Myocyte (in vitro differentiated cells): ENCODE measurements at places on chromosomes 4 and X. TPM values are rescaled to one million over a fixed set of nuclear protein-coding genes. Genes with fewer than 3 reads are reported as not detected.
A peak's percentile ranks its signal among the peaks of the same experiment; 100 is the strongest.

GRCh38 chrX:133321451-133321850, 93.8 kb downstream of the GPC4 start:
- DNase-seq = peak; percentile 1

- DNase-seq = no peak
These were observed 37.9 kb downstream of the EREG start for GRCh38 chr4:74402692-74403456.

DNA sequence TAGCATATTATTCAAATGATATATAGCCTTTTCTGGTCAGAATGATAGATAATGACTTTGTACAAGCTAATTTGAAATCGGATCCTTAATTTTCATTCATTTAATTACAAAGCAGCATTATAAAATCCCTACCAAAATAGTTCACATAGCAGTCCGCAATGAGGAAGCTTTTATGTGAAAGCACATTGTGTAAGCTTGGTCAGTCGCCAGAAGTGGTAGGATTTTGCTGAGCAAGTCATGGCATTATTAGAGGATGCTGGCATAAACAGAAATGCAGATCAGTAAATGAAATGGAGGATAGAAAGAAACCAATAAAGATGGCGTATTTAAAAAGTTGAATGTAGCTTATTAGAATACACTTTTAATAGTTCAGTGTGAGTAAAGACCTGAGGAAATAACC, 93.2 kb upstream of the DIAPH2 start:
- no peak for DNase-seq

GRCh38 chr4:37477126-37477525, 209.1 kb downstream of the RELL1 start:
- no peak for DNase-seq

DNA sequence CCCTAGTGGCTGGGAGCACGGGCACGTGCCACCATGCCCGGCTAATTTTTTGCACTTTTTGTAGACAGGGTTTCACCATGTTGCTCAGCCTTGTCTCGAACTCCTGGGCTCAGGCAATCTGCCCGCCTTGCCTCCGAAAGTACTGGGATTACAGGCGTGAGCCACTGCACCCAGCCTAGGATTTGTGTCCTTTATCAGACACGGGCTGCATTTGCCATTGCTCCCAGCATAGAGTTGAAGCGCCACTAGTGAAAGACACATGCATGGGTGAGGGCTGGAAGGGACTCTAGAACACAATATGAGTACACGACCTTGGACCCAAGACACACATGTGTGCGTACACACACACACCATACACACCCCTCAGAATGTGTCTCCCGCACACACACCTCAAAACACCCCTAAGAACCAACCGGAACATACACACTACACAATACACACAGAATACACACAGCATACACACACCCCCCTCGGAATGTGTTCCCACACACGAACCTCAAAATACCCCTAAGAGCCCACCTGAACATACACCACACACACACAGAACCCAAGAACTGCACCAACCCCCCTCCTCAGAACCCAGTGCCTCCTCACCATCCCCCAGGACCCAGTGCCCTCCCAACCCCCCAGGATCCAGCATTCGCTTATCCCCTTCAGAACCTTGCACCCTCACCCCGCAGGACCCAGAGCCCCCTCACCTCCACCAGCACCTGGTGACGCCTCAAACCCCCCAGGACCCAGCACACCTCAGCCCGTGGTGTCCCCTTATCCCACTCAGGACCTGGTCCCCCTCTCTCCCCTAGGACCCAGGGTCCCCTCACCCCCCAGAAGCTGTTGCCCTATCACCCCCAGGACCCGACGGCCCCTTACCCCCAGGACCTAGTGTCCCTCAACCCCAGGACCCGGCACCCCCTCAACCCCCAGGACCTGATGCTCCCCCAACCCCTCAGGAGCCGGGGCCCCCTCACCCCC, 1.0 kb downstream of the TNIP2 start:
- DNase-seq = no peak

- DNase-seq = no peak
These were observed 280.1 kb upstream of the ZFP42 start for GRCh38 chr4:187715466-187715865.

- no peak for DNase-seq
These were observed 77.4 kb upstream of the PPARGC1A start for GRCh38 chr4:23967281-23967680.

FGG gene
- not detected in 2 replicates for total RNA-seq

DRD5 gene
- not detected in 2 replicates for total RNA-seq

SPANXC gene
- not detected in 2 replicates for total RNA-seq

TMEM144 gene
- 8.6 and 11.7 TPM in 2 replicates for total RNA-seq

PNMA6A gene
- total RNA-seq = 0.21 and 0.35 TPM in 2 replicates

VSIG1 gene
- total RNA-seq = 0.05 TPM in 1 of 2 replicates, not detected in the other

PPP4R3C gene
- total RNA-seq = not detected in 2 replicates

IL13RA1 gene
- total RNA-seq = 45.3 and 49.7 TPM in 2 replicates
